ENCODE measurements at places on chromosomes 1 and 21.

GRCh38 chr1:230555814-230556213, 86.5 kb upstream of the COG2 start:
- DNase-seq, result no peak

- no peak for DNase-seq
Measured at GRCh38 chr1:67977756-67978155, 72.7 kb downstream of the DIRAS3 start.

- DNase-seq, result no peak
Measured at GRCh38 chr1:184610876-184611595, 143.6 kb downstream of the EDEM3 start.

DNA sequence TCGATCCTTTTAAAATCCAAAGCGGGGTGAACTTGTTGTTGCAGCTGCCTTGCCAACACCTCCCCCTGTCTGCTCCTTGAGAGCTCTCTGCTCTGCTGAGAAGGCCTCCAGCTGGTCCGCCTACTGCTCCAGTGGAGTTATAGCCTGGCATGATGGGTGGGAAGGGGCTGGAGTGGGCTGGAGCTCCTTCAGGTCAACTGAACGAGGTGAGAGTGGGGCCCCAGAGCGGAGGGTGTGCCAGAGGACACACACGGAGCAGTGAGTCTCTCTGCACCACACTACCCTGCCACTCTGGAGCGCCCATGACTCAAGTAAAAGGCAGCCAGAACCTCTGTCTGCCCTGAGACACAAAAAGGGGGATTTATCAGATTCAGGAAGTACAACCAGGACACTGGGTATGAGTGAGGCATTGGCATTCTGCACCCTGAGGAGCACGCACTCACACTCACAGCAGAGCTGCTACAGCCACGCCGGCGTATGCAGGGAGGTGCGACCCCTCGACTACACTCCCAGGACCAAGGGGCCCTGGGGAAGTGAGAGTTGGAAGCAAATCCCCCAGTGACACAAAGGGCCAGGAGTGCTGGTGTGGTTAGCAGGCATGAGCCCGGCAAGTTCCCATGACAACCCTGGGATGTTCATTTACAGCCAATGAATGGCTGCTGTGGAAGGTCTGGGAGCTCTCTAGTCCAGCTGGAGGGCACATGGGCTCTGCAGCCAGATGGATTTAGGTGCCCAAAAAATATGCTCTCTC, 28.0 kb upstream of the EVA1B start:
- no peak for DNase-seq

GRCh38 chr1:171134204-171134923, 43.7 kb downstream of the FMO3 start:
- no peak for DNase-seq

DNA sequence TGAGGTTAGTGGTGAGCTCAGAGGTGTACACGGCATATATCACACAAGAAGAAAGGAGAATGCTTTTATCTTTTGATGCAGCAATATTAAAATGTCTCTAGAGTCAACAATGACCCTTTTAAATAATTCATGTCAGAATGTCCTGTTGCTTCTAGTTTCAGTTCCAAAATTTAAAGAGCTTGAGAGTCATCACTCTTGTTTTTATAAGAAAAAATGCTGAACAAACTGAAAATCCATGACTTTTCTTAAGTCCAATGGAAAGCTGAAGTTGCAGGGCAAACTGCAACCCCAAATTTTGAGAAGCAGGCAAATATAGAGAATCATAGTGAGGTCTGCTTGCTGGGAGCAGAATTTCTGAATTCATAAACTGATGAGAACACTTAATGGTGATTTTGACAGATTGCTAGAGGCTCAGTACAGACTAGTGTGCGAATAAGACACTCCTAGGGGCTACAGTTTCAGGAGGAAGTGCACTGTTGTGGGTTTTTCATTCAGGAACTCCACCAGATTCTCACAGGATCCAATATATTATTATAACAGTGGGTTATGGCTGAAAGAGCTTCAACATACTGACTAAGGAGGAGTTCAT, 135.1 kb downstream of the CLIC6 start:
- no peak for DNase-seq

GRCh38 chr1:220681220-220681880, 8.8 kb upstream of the C1orf115 start:
- no peak for DNase-seq

DNA sequence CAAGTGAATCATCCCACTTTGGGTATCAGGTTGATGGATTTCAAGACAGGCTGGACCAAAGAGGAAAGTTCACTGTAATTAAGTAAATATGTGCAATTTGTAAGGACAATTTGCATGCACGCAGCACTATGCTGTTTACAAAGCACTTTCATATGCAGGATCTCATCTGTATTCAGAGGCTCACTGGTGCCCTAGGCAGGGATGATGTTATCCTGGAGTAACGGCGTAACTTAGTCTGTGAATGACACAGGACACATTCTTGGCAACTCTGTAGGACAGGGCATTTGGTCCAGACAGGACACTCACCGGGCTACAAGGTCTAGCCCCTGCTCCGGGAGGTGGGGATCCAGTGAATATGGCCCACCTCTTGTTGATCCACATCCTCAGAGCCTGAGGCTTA, 365.4 kb upstream of the DUSP10 start:
- DNase-seq, result no peak

- no peak for DNase-seq
Measured at GRCh38 chr1:98286656-98287055, 365.8 kb upstream of the DPYD start.

DNA sequence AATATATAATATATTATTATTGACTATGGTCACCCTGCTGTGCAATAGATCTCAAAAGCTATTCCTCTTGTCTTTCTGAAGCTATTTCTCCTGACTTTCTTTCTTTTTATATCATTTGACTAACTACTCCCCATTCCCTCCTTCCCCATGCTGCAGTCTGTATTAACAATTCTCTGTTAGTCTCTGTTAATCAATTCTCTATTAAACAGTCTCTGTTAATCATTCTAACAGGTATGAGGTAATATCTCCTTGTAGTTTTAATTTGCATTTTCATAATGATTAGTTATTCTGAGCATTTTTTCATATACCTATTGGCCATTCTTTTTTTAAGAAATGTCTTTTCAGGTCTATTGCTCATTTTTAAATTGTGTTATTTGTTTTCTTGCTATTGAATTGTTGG, 201.0 kb upstream of the B3GALT2 start:
- no peak for DNase-seq
